ENCODE measurements at places on chromosomes 1 and 21.
A peak's percentile ranks its signal among the peaks of the same experiment; 100 is the strongest.

DNA sequence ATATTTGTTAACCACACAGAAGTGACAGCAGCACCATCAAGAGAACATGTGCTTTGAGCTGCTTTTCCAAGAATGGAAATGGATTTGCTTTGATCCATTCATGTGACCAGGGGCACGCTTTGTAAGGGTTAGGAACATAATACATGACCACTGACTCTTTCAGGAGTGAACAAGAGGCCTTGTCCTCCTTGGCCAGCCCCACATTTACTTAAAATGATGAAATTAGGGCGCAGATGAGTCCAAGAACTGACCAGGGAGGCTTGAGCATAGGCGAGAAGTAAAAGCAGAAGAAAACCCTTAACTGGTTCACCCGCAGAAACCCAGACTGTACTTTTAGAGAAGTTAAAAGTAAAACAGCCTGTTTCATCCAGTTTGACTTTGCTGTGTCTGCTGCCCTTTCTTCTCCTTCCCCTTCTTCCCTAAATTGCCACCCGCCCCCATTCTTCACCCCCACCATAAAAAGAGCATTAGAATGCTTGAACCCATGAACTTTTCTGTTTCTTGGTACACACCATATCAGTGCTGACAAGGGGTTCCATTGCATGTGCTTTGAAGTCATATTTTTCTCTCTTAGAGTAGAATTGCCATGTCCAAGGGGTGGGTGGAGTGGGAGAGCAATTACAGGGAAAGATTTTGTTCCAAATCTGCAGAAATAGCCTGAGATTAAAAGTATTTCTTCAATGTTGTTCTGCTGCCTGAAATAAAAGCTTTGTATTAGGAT is 2.6 kb upstream of the GLUL start:
- no peak for DNase-seq

DNA sequence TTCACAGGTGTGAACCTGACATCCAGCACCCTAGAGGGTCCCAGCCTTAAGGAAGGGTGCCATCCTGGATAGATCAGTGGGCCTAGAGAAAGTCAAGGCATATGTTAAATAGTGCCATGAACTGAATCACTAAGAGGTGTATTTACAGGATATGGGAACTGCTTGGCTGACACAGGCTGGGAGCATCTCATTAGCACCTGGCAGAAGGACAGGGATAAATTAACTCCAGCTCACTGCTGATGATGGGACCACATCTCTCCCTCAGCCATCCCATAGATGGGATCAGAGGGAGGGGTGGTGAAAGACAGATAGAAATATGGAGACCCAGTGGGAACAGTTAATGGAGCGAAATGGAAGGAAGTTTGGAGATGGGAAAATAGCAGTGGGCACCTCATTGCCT is 122.0 kb downstream of the IGSF21 start:
- no peak for DNase-seq

GRCh38 chr1:174968750-174969244 is 30.9 kb upstream of the CACYBP start:
- DNase-seq, result no peak

- peak; percentile 41 for DNase-seq
These were observed 32.3 kb downstream of the KIAA2013 start for GRCh38 chr1:11893907-11894251.

DNA sequence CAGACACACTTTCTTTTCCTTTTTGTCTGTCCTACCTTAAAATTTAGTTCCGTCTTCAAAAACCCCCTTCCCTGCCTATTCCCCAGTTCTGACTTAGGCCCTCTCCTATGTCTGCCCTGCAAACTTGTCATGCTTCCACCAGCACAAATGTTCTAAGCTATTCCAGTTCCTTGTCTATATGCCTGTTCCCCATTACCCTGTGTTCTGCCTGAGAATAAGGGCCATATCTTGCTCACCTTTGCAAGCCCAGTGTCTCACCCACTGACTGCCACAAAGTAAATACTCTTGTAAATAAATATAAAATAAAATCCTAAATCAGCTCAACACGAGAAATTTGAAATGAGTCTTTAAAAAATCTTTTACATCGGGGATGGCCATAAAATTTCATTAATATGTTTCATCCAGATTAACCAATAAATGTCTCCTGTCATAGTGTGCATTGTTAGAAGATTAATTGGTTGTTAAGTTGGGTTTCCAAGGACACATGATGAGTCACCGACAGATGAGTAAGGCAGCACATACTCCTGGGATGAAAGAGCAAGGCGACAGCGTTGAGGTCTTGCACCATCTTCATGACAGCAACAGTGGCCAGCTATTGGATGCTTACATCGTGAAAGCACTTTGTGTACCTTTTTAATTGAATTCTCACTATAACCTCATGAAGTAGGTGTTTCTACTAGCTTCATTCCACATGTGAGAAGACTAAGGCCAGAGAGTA is 92.6 kb upstream of the NGF start:
- DNase-seq, result no peak

GRCh38 chr1:152640351-152640750 is 17.4 kb upstream of the LCE3A start:
- DNase-seq, result no peak

DNA sequence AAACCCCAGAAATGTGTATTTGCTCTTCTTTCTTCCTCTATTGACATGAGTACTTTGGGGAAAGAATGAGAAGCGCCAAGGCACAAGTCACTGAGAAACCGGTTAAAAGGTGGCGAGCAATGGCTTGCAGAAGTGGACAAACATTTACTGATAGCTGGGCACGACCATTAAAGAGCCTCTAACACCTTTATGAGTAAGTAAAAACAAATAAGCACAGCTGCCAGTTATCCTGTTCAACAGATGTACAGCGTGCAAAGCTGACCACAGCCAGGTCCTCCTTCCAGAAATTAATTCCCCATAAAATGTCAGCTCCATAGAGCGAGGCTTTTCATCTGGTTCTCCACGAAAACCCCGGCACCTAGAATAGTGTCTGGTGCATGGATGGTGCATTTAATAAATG is 72.7 kb downstream of the CAPZB start:
- no peak for DNase-seq

- DNase-seq, result no peak
These were observed 2.4 kb upstream of the PRAMEF12 start for GRCh38 chr1:12771186-12771585.

- no peak for DNase-seq
These were observed 23.3 kb upstream of the RXRG start for GRCh38 chr1:165468253-165468652.

DNA sequence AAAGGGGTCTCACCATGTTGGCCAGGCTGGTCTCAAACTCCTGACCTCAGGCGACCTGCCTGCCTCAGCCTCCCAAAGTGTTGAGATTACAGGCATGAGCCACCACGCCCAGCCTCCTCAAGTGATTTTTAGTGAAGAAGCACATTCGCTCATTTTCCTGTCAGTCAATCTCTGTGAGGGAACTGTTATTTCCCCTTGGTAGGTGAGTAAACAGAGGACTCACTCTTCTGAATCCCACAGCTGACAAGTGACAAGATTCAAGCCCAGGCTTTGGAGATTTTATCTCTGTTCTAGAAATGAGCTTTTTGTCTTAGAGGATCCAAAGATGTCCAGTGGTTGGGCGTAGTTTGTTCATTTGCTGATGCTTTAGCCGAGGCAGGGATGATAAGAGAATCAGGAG is 43.9 kb upstream of the TACSTD2 start:
- no peak for DNase-seq

GRCh38 chr1:145719230-145720079 is at the start of gene CD160:
CD160 (plus strand) TSS chr1:145719499; CDS start chr1:145728328, 8,829 bp downstream.
- no peak for DNase-seq

DNA sequence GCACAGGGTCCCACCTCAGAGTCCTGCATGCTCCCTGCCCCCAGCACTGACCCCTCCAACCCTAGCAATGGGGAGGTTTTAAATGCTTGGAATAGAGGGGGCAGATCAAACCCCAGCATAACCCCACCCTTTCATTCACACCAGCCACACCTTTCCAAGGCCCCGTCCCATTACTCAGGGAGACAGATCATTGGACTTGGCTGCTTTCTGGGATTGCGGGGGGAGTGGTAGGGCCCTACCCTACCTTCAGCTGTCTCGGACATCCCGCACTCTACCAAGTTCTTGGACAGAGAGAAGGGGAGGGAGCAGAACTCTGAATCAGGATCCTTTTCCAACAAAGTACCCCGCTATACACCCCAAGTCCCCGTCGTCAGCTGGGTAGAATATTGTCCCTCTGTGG is 983 bp downstream of the PADI2 start:
- no peak for DNase-seq

DNA sequence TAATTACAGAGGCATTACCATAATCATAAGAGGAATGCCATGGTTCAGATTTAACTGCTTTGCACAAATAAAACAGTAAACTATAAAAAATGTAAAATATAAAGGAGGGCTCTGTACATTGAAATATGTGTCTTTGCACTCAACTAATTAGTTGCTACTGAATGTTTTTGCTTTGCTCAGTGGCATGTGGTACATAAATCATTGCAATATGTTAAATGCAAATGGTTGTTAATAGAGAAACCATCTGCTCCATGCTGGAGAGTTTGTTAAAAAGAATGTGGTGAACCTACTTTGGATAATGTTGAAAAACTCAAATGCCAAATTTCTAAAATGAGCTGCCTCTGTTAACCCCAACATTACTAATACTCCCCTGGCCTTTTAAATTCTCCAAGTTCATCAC is 201.5 kb downstream of the NTNG1 start:
- no peak for DNase-seq

Data from neuronal stem cell (in vitro differentiated cells).